ENCODE measurements at places on chromosomes 13 and 19.

- DNase-seq, result no peak
These were observed 22.1 kb upstream of the OLFM2 start for GRCh38 chr19:9958379-9958821.

- no peak for DNase-seq
These were observed 53.3 kb upstream of the POSTN start for GRCh38 chr13:37651891-37652290.

DNA sequence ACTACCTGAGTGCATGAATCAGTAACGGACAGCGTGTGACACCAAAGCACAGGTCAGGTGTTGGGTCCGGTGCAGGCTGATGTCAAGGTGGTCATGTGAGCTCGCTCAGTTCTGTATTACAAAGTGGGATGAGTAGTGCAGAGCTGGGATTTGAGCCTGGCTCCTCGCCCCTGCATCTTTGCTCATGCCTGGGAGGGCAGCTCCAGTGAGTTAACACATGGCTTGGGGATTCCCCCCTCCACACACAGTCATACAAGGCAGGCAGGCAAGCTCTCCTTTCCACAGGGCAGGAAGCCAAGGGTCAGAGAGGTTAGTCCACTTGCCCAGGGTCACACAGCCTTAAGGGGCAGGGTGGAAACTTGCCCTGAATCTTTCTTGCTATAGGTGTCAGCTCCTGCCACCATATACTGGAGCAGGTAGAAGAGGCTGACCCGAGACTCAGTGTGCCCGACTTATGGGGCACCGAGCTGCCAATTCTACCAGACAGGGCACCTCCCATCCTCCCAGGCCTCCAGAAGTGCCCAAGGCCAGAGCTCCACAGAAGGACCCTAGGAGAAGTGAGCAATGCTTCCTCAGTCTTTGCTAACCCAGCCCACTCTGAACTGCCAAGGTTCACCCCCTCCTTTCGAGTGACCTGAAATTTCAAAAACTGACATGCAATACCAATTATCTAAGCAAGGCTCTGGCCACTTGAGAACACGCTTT, 35.4 kb downstream of the ZNF787 start:
- no peak for DNase-seq

GRCh38 chr13:38606699-38607535, 80.0 kb upstream of the FREM2 start:
- DNase-seq, result no peak

DNA sequence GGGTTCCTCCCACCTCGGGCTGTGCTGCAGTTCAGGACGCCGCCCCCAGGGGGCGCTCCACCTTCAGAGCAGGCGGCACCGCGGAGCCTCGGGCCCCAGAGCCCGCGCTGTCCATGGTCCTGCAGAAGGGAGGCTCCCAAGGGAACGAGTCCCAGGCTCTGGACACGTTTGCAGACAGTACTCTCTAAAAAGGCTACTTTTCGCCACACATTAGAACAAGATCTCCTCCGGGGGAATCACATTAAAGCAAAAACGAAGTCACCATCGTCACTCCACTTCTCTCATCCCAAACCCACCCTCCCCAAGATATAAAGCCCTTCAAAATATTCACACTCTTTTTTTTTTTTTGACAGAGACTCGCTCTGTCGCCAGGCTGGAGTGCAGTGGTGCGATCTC, 4.6 kb upstream of the SIGLEC10 start:
- DNase-seq, result peak; percentile 59

GRCh38 chr19:50894478-50895356, 16.5 kb downstream of the KLK4 start:
- no peak for DNase-seq

GRCh38 chr19:13804830-13805683, 9.8 kb downstream of the ZSWIM4 start:
- DNase-seq, result no peak

DNA sequence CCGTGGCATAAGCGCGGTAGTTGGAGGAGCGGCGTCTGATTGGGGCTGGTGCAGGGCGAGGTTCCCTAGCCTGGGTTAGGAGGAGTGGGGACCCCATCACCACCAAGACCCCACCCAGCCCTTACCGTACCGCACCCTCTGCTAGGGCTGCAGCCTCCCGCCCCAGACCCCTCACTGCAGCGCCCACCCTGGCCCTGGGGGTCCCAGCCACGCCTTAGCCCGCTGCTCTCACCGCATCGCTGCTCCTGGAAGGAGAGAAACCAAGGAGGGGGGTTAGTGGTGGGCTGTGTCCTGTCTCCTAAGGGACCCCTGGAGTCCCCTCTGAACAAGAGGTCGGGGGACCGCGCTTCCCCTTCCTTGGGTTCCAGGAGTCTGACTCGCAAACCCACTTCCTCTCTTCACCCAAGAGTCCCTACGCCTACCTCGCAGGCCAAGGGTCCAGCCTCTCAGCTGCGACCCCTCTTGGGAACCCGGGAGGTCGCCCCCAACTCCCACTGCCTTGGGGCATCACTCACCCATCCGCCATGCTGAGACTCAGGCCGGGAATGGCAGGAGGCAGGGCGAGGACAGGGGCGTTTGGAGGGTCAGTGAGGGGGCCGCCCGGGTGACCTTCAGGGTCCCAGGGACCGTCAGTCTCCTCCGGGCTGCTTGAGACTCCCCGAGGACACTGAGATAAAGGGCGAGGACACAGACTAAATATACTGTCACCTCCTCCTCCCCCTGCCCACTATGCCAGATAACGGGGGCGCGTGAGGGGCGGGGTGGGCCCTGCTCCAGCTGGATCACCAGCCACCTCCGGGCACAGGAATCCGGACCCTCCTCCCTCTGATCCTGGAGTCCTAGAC, at the start of gene TNNI3:
TSS of gene TNNI3 (minus strand) at position 669 of the 845 bp plus-strand sequence. CDS start at position 526, 143 bp downstream.
- DNase-seq, result no peak

GRCh38 chr19:29187676-29188075, 25.3 kb downstream of the UQCRFS1 start:
- no peak for DNase-seq

DNA sequence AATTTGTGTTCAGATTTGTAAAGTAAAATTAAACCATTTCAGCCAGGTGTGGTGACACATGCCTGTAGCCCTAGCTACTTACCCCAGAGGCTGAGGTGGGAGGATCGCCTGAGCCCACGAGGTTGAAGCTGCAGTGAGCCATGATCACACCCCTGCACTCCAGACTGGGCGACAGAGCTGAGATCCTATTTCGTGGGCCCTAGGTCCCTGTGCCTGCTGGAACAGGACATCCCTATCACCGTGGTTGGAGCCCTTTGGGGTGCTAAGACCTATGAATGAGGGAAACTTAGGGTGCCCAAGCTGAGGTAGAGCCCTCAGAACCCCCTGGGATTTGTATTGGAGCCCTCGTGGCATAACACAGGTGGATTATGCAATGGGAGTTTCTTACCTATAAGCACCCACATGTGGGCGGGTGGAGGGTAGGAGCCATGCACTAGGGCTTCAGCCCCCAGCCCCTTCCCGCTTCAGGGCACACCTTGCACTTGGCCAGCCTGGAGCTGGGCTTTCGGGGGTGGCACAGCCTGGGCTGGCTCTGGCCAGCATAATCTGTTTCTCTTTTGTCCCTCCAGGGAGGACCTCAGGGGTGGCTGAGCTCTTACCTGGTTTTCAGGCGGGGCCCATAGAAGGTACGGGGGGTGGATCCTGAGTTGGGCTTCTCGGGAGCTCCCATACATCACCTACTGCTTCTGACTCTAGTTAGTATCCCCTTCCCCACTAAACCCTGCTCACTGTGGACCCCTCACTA, 7.2 kb upstream of the USF2 start:
- no peak for DNase-seq

DNA sequence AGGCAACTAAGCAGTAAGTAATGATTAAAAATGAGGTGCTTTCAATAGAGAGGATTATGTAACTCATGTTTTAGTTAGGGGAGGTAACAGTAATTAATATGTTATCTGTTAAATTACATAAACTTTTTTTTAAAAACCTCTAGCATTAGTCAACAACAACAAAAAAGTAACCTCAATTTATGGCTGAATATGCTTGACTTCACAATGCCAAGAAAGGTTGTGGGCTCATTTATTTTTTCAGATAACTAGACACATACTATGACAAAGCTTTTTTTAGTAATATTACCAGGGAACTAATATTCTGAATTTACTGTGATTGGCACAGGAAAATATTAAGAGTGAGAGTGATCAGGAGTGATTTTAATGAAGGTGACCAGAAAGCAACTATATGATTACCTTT, 54.9 kb downstream of the KCNRG start:
- no peak for DNase-seq

GRCh38 chr19:35207391-35207871, 21.1 kb downstream of the FAM187B start:
- no peak for DNase-seq

GRCh38 chr19:6531163-6531955, 533 bp downstream of the TNFSF9 start:
- no peak for DNase-seq

- DNase-seq, result no peak
These were observed 2.5 kb downstream of the MAP1S start for GRCh38 chr19:17721821-17722220.

DNA sequence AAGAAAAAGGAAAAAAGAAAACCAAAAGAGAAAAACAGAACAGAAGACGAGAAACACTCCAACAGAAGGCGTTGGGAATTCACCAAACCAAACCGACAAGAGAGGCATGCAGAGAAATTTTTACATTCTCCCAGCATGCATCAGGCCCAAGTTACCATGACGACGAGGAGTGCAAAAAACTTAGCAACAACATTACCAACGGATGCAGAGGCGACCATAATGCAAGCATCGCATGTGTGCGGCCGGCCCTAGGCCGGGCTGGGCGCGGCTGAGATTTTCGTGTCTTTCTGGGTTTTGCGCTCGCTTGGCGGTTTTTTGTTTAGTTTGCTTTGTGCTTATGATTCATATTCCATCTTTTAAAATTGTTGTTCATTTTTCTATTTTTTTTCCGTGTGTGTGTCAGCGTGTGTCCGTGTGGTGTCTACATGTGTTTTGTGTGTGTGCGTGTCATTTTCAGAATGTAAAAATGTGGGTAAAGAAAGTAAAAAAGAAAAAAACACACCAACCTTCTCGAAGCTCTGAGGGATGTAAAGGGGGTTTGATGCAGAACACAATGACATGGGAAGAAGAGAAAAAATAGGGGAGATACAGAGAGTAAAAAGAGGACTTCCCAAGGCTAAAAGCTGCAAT, 84.9 kb downstream of the PTPRS start:
- DNase-seq, result no peak

- no peak for DNase-seq
These were observed 5.9 kb downstream of the LRRC4B start for GRCh38 chr19:50562329-50562728.

GRCh38 chr19:27966390-27966816, 1246.5 kb downstream of the UQCRFS1 start:
- DNase-seq, result no peak

DNA sequence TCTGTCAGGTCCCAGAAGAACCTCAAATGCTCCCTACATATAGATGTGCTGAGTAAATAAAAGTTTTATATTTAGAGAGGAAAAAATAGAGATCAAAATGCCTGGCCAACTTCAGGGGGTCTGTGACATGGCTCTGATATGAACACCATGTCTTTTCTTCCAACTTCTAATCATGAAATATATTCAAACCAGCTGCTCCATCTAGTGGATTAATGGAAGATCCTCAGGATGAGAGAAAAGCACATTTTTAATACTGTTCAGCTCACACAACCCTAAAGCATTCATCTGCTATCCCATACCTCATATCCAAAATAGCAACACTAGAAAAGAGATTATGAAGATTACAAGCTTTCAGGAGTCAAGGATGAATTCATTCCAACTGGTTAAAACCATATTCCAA, 56.0 kb upstream of the DOCK9 start:
- DNase-seq, result no peak

- no peak for DNase-seq
These were observed 17.0 kb downstream of the KL start for GRCh38 chr13:33033051-33033812.

DNA sequence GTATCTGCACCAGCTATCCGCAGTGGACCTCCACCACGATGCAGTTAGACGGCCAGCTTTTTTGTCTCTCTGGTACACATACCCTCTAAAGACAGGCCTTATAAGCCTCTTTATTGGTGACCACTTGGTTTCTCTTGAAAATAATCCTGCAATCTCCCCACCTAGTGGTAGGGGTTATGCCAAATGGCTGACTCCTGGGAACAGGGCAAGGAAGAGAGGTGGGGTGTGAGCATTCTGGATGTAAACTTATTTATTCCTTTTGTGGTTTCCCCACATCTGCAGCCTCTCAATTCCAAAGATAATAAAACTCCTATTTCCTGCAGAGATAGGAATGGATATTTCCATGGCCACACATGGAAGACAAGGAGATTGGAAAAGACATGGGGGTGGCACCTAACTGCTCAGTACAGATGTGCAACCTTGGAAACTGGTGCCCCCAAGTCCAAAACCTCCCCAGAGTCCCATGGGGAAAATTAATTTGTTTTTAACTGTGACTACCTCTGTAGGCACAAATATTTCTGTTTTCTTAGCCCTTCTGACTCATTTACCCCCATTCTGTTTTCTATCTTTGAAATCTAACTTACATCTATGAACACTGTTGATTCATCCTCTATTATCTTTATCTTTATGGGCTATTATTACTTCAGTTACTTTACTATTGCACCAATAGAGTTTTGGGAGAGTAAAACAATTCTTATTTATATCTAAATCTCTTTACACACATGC, 112.7 kb upstream of the TSHZ3 start:
- DNase-seq, result no peak

- no peak for DNase-seq
These were observed 12.5 kb downstream of the DCAF15 start for GRCh38 chr19:13964776-13965175.

DNA sequence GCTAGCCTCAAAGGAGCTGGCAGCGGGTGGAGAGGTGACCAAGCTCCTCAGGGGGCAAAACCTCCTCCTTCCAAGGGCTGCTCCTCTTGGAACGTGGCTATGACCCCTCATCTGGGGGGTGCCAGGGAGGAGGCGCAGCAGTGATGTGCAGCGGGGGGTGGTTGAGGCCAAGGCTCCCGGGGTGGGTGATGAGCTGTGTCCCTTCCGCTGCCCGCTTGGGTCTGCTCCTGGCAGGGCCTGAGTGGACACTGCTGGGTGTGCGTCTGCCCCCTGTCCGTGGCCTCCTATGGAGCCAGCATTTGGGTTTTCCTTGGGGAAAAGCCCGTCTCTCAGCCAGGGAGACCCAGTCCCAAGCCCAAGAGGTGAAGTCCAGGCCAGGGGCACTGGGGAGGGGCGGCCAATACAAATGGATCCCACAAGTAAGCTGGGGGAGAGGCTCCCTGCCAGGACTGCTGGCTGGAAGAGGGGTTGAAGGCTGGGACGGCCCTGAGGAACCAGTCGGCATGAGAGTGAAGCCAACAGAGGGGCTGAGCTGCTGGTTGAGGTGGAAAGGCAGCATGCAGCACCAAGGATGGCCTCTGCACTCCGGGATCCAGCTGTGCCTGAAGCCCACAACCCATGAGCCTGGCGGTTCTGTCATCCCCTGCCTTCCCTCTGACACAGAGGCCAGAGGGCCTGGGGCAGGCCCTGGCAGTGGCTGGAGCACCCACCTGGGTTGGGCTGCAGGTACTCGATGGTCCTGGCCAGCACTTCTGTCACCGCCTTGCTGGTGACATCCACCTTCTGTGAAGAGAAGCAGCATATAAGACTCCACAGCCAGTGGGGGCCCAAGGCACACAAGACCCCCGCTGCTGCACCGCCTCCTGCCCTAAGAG, 22.7 kb downstream of the MPND start:
- no peak for DNase-seq

All from left renal pelvis (tissue), 4 donors.